ENCODE measurements at places on chromosomes 3 and 15.

DNA sequence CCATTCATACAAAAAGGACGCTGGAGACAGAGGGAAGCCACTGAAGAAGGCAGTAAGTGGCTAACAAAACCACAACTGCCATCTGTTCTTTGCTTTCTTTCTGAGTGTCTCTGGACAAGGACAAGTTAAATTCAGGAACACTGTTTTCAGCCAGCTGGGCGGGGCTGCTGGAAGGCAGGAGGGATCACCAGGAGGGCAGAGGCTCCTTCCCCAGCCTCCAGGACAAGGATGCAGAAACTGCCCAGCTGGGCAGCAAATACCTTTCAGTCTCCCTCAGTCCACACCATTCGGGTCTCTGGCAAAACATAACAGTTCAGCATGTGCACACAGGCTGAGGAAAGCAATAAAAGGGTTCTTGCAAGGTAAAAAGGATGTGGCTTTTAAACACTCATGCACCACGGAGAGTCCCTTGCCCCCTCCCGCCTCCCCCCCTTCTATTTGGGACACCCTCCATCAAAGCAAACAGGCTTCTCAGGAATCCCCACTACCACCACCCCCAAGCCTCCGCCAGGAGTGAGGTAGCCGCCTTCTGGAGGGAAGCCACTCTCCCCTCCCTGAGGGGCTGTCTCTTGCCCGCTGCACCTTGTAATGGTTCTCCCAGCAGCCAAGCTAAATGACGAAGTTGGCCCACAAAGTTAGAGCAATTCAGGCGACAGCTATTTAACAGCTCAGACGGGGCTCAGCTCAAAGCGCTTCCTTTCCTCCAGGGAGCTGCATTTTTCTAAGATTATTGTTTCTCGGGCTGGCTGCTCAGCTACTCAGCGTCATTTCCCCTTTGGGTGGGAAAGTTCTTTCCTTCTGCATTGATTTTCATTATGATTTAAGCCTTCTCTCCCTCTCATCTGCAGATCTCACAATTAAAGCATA is 3.8 kb downstream of the HEG1 start:
- peak; percentile 62 for DNase-seq

- DNase-seq, result peak; percentile 61
Measured at GRCh38 chr3:15858547-15859506, 61.0 kb upstream of the ANKRD28 start.

DNA sequence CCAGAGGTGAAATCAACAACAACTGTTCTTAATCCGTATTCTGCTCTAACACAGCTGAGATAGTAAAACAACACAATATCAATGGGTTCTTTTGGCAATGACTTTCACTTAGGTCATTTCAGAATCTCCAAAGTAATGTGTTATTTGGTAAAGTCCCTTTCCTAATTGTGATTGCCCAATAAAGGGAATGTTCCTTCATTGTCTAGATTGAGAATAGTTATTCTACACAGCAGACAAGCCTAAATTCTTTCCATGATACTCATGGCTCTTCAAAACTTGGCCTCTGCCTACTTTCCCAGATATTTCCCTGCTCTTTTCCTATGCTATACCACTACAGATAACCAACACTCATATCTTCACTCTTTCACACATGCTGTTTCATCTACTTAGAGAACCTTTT is 219.8 kb downstream of the FMN1 start:
- DNase-seq, result no peak

DNA sequence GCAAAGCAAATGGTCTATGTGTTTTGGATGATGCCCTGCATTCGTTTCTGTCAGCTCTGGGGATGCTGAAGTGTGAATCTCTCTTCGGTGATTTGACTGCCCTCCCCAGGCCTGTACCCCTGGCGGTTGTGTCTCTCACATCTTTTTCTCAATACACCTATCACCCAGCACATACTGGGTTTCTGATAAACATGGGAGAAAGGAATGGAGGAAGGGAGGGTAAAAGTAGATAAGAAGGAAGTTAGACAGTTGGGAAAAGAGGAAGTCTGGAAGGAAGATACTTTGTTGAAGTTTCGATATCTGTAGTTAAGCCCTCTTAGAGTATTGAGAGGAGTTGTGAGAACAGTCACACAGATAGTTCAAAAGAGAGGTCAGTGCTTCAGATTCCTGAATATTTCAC is 35.8 kb upstream of the LRTM1 start:
- no peak for DNase-seq

- DNase-seq, result no peak
Measured at GRCh38 chr15:73910522-73911303, 15.5 kb upstream of the LOXL1 start.

GRCh38 chr3:154013736-154014135 is 107.5 kb upstream of the ARHGEF26 start:
- DNase-seq, result no peak

DNA sequence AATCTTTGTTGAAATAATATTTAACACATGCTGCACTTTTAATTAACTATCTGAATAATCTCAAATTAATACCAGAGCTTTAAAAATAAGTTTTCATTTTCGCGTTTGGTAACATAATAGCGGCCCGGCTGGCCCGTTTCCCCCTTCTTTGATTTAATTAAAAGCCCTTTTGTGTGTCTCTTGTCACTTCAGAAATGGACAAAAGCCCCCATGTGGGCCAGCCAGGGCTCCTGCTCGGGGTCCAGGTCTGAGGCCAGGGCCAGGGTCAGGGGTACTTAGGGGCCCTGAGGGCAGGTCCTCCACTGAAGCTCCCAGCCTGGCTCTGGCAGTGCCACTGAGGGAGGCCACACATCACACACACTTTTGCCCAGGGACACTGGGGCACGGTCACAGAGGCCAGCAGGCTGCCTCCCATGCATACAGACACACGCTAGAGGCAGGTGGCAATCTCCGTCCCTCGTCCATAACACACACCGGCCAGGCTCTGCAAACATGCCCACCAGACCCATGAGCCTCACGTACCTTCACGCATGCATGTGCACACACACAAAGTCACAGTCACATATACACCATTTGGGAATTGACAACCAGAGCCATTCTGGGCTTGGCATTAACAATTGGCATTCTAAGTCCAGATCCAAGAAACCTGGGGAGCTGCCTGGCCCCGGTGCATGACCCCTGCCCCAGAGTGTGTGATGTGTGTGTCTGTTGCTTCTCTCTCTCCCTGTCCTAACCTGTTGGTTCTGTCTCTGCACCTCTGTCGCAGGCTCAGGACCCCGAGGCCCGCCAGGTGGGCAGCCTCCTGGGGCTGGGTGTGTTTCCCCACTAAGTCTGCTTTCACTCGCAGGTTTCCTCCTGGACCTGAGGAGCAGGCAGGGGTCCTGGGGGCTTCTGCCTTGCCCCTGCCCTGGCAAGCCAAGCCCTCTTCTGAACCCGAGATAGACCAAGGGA is 38.5 kb downstream of the DNAJB8 start:
- no peak for DNase-seq

GRCh38 chr3:116663161-116664110 is 46.1 kb upstream of the TUSC7 start:
- DNase-seq, result no peak

GRCh38 chr15:91863621-91864255 is 10.2 kb downstream of the SLCO3A1 start:
- no peak for DNase-seq

- DNase-seq, result no peak
Measured at GRCh38 chr3:89280301-89280700, 172.9 kb downstream of the EPHA3 start.

- no peak for DNase-seq
Measured at GRCh38 chr3:18527691-18528090, 102.6 kb upstream of the SATB1 start.

DNA sequence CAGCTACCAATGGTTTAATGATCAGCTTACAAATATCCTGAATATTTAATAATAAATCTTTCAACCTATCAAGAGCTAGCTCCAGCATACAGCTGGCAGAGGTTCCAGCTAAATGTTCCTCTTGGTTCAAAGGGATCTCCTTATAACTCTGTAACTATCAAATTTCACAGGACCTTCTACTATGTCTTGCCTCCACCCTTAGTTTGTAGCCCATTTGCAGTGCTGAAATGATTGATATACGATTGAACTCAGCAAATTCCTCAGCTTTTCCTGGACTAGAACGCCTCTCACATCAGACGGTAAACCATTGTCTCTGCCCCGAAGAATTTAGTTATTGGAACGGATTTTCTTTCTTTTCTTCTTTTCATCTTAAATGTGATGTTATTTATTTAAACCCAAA is 41.5 kb downstream of the CD200R1L start:
- no peak for DNase-seq

Data from stimulated activated CD4-positive, alpha-beta T cell treated with anti-CD3 and anti-CD28 coated beads, Interleukin-4, amount 100 ng/mL, for 1 hour (primary cell).